IPS DF 19.7 (cell line): ENCODE measurements at places on chromosomes 3 and 15.

GRCh38 chr15:71648095-71648494, 162.3 kb upstream of the NR2E3 start:
- no peak for DNase-seq

DNA sequence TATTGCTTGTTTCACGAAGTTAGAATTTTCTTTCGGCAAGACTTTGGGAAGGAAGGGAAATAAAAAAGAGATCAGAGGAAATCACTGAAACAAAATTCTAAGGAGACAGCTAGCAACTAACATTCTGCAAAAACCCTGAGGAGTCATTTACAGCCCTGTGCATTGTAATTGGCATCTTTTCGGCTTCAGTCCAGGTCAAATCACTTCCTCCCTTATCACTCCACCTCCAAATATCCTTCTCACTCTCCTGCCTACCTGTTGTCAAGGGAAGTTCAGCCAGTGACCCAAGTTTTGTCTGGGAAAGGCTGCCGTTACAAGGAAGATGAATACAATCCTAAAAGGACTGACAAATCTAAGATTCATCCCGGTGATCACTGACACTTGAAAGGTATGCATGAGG, 39.6 kb downstream of the MDFIC2 start:
- DNase-seq: no peak

GRCh38 chr3:129059311-129059958, 1.1 kb upstream of the GP9 start:
- DNase-seq: no peak

DNA sequence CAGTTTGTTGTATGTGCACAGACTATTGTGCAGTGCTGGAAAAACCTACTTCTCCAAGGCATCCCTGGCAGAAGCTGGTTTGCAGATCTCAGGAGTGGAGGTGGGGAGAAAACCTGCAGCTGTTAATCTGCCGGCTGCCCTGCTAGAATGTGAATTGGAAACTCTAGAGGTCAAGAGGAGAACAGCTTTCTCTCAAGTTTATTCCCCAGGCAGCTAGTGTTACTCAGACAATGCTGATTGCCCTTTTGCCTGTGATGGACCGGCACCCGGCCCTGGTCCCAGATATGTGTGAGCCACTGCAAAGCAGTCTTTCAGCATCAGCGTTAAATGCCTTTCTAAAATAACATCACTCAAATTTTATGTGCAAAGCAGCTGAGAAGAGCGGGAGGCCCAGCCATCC, 129.7 kb upstream of the TPM1 start:
- no peak for DNase-seq

DNA sequence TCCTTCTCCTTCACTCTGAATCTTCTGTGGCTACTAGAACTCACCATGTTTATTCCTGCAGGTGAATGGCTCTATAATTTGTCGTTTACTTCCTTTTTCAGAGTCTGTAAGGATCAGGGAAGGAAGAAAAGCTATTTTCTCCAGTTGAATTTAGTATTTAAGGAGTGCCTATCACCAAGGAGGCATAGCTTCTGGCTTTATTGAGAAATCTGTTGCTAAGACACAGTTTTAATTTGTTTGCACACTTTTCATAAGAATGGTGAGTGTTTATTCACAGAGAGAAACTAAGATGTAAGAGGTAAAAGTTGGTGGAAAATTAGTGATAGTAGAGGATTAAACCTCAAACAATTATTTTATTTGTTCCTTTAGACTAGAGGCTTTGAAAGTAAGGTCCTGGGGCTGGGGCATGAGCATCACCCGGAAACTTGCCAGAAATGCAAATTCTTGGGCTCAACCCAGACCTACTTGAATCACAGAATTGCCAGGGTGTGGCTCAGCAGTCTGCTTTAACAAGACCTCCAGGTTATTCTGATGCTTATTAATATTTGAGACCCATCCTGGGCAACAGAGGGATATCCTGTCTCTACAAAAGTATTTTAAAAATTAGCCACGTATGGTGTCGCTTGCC, 461.3 kb downstream of the AGBL1 start:
- DNase-seq: no peak
